ENCODE measurements at places on chromosomes 5 and 9. TPM values are rescaled to one million over a fixed set of nuclear protein-coding genes. Genes with fewer than 3 reads are reported as not detected.

The BASP1 gene
- total RNA-seq = 217 TPM

The SOX30 gene
- not detected for total RNA-seq

The RNF145 gene
- 81.8 TPM for total RNA-seq

The TMEM252 gene
- total RNA-seq = not detected

The GNA14 gene
- 0.15 TPM for total RNA-seq

Data from Panc1 (cell line).